ENCODE measurements at places on chromosomes 11 and 22.

DNA sequence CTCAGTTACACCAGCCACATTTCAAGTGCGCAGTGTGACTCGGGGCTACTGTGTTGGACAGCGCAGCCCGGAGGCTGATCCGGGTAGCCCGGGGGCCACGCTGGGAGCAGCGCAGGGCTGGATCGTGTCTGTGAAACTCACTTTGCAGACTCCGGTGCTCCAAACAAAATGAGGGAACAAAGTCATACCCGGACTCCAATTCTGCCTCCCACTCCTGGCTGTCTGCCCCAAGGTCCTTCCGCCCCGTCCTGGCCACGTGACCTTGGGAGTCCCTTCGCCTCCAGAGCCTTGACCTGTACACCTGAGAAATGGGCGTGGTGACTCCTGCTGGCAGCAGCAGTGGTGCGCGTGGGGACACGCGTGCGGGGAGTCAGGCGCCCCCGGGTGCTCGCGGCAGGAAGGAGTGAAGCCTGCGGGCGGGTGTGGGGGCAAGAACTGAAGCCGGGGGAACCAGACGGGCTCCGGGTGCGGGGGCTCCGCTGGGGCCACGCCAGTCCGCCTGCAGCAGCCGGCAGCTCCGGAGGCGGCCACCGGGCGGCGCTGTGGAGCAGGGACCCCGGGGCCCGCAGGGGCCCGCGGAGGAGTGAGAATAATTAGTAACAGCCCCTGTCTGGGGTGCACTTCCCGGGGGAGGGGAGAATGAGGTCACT, 42.4 kb downstream of the KCNJ4 start:
- no peak for DNase-seq

DNA sequence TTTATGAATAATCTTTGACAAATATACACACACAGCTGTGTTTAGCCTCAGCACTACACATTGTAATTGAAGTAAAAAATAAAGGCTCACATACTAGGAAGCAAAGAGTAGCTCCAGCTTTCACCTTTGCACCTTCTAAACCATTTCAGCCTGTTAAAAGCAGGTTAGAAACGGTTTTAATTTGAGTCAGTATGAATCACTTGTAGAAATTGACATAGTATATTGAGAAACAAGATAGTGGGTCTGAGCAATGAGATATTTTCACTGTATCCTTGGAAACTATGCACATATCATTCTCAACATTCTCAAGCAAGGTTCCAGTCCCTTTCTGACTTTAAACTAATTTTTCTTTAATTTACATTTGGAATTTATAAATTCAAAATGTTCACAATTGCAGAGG, 380.3 kb downstream of the AASDHPPT start:
- DNase-seq, result no peak

DNA sequence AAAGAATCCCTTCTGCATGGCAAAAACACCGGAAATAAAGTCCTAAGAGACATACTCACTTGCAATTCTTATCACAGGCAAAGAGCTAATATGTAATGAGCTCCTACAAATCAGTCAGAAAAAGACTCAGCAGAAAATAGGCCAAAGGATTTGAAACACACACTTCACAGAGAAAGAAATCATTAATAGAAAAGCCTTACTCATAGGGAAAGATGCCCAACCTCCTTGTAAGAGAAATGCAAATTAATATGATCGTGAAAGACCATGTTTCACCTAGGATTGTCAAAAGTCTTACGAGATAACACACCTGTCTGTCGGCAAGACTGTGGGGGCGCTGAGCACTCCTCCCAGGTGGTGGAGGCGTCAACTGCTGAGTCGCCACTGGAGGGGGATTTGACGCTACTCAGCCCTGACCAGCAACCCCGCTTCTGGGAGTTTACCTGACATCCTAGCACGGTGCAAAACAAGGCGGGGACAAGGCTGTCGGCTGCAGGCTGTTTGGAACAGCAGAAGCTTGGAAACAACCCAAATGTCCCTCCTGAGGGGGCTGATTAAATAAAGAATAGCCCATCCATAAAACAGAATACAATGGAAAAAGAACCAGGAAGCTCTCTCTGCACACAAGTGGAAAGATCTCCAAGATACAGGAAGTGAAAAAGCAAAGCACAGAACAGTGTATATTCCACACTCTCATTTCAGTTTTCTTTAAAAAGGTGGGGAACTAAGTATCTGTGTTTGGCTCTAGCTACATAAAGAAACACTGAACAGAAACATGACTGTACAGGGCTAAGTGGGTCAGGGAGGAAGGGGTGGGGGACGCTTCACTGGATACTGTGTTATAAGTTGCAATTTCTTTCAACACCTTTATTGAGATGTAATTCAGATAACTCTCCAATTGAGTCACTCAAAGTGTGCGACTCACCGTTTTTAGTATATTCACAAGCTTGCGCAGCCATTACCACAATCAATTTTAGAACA, 11.5 kb downstream of the CSNK1E start:
- no peak for DNase-seq

DNA sequence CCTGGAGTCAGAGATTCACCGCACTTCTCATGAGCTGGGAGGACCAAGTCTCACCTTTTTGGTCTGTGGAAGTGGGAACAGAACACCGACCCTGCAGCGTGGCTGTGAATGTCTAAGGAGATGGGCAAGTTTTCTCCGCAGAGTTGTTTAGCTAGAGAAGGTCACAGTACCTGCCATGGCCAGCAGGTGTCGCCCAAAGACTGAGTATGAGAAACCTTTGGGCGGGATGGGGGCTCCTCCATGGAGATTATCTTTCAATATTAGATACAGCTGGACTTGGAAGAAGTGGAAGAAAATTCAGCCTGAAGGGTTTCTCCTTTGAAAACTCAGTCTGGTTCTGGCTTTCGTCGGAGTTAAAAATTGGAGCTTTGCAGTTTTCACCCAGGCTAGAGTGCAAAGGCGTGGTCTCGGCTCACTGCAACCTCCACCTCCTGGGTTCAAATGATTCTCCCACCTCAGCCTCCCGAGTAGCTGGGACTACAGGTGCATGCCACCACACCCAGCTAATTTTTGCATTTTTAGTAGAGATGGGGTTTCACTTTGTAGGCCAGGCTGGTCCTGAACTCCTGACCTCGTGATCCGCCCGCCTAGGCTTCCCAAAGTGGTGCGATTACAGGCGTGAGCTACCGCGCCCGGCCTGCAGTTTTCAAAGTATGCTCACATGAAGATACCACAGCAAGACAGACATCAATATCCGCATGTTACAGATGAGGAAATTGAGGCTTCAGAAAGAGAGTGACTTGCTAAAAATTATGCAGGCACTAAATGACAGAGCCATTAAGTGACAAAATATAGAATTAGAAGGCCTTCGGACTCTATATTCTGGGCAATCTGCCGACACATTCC, 10.7 kb upstream of the DSCAML1 start:
- DNase-seq, result no peak

DNA sequence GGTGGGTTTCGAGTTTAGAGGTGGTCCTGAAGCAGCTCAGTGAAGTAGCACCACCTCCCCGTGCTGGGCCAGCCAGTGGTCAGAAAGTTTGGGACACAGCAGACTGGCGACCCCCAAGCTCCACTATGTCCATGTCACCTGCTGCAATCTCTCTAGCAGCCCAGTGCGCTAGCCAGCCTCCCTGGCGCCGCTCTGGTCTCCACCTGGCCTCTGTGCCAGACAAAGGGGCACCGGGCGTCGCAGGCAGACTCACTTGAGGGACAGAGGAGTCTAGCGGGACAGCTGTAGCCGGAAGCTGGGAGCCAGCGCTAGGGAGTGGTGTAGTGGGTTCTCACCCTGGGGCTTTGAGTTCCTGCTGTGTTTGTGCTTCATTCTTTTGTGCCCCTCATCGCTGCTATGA, 25.5 kb downstream of the MYBPC3 start:
- DNase-seq, result no peak

DNA sequence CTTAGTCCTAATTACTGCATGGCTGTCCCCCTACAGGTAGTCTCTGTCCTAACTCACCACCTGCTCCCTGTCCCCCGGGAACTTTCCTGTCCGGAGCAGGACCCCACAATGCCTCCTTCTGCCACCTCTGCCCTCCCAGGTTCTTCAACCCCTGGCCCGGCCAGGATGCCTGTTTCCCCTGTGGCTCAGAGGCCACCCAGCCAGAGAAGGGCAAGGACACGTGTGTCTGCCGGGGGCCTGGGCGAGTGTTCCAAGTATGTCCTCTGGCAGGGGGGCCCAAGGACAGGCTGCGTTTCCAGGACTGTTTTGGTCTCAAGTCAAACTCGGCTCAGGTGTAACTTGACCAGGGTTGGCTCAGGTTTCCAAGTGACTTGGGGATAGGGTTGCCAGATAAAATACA, 63.8 kb downstream of the BTG4 start:
- DNase-seq, result no peak

DNA sequence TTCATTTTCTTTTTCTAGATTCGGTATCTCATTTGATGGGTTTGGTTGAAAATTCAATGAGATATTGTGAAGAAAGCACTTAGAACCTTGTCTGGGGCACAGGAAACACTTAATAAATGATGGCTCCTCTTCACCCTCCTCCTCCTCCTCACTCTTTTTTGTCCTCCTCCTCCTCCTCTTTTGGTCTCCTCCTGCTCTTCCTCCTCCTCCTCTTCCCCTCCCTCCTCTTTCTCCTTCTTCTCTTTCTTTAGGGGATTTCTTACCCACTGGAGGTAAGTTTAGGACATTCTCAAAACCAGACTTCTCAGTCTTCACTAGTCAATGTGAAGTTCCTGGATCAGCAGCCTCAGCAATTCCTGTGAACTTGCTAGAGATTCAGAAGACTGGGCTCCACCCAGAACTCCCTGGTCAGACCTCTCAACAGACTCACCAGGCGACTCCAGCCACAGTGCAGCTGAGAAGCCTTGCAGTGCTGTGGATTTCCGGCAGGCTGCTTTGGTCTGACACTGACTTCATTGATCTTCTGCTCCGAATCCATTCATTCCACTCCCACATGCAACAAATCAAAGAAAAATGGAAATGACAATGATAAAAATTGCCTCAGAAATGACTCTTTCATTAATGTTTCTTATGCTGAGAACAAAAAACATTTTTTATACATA, 368.6 kb upstream of the B3GAT1 start:
- DNase-seq, result no peak

GRCh38 chr11:128696941-128697340, 3.1 kb downstream of the FLI1 start:
- DNase-seq, result no peak

- no peak for DNase-seq
These were observed 158.8 kb upstream of the PGR start for GRCh38 chr11:101288392-101288791.

DNA sequence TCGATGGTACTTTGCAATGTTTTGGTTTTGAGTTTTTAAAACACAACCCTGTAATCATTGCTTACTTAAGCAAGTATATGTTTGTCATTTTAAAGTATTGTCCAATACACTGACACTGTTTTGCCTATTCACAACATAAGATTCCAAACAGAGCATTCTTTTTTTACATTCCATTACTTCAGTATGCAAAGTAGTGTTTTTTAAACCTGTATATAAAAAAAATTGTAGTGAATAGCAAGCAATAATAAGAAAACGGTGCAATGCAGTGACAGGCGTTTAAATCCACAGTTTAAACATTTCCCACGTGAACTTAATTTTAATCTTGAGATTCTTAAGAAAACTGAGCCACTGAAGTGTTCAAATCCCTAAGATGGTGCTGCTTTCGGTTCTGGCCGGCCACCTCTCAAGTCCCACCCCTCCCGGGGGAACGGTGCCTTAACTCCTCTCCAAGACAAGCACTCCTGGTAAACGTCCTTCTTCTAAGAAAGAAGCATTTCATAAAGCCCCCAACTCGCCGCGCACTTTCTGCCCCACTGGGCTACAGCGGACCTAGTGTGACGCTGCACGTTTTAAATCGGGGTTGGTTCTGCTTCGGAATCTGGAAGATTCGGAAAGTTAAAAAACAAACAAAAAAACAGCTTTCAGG, 2.9 kb downstream of the PGR start:
- no peak for DNase-seq

- no peak for DNase-seq
These were observed 57.9 kb upstream of the NCAM1 start for GRCh38 chr11:112903340-112903739.

DNA sequence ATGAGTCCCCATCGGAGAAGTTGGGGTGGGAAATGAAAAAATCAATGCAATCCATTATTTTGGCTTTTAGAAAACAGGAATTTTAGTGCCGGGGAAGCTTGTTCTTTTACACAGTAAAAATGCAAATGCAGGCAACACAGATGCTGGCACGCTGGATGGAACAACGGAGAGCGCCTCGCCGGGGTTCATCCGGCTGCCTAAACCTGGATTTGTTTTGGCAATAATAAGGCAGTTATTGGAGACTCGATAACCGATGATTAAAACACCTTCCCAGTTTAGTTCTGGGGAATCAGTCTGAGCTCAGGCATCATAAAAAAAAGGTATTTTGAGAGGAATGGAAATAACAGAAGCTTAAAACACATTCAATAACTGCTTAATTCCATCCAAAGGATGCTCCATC, 2.9 kb downstream of the DSCAML1 start:
- no peak for DNase-seq

GRCh38 chr22:23305321-23305910, 125.1 kb downstream of the BCR start:
- no peak for DNase-seq

DNA sequence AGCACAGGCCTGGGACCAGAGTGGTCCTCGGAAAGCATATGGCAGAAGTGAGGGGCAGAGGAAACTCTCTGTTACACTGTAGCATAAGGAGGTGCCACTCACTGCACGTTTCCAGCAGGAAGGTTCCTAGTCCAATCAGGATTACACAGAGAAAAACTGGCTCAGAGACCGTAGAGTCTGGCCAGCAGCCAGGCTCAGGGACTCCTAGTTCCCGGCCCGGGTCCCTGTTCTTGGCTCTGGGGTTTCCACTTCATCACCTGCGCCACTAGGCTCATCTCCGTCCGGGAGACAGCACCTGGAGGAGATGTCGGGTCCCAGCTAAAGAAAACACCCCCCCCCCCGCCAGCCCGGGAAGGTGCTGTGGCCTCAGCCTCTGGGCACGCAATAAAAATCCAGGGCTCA, 1.1 kb downstream of the TTLL12 start:
- DNase-seq, result peak; percentile 40

GRCh38 chr11:35016916-35017315, 100.5 kb downstream of the PDHX start:
- no peak for DNase-seq

DNA sequence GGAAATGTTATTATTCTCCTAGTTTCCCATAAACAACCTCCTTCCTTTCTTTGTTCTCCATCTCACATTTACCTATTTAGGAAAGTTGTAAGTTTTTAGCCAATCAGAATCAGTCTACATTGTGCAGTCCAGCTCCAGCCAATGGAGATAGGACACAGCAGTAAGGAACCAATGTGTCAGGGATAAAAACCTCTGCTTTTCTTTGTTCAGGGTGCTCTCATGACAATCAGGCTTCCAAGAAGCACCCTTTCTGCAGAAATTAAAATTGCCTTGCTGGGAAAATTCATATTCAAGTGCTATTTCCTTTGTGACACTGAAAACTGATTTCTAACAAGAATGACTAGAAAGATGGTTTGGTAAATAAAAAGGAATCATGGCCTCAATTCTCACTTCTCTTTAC, 14.6 kb downstream of the SCGB2A1 start:
- DNase-seq, result no peak

- no peak for DNase-seq
These were observed 119.1 kb upstream of the CSNK2A3 start for GRCh38 chr11:11472106-11472505.
